Stimulated activated CD4-positive, alpha-beta T cell treated with anti-CD3 and anti-CD28 coated beads, TNF-alpha, amount 100 ng/mL, for 24 hours (primary cell): ENCODE measurements at places on chromosomes 13 and 19.
A peak's percentile ranks its signal among the peaks of the same experiment; 100 is the strongest.

- DNase-seq: no peak
These were observed 6.5 kb downstream of the TMEM255B start for GRCh38 chr13:113765564-113765910.

DNA sequence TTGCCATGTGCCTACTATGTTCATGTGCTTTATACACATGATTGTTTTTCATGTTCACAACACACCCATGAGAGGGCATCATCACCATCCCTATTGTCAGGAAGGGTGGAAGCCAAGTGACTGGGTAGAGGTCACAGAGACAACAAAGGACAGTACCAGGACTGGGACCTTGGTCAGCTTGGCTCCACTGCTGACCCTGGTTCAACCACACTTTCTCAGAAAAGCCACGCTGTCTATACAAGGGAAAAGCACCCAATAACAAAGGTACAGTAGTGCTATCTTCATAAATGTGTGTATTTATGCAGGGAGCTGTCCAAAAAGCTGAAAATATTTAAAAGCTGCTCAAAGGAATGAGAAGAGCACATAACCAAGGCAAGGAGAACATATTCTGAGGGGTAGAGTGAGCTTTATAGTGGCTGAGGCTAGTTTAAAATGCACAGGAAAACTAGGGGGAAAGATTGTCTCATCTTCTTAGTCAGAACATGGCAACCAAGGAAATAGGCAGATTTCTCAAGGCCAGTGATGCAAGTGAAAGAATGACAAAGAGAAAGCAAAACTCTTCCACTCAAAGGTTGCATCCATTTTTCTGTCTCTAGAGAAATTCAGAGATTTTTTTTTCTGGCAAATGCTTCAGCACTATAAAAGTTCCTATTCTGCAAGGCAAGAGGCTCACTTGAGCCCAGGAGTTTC, 415.0 kb downstream of the FOXO1 start:
- no peak for DNase-seq

DNA sequence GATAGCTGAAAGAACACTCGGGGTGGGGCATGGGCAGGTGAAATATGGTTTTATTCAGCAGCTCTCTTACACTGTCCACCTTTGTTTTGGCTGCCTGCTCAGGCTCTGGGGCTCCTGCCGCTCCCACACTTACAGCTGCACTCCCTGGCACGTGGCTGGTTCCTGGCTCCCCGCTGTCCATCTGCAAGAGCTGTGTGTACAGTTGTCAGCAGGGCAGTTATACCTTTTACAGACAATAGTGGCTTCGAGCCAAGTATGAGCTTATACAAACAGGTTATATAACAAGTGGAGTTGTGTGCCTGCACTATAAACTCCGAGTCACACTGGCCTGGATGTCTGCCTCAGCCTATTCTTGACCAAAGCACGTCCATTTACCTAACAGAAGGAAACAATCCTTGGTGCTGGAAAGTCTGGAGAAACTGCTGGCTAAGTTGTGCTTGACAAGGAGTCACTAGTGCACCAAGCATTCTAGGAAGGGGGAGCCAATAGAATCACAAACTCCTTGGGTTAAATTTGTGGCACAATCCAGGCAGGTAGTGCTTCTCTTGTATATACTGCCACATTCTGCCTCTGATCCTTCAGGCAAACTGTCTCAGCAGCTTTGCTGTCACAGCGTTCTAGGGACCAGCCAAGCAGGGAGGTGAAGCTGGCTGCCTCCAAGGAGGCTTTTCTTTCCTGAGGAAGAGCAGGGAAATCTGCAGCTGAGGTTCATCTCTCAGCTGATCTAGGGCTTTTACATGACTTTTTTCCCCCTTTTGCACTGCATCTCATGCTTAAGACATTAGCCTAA, 68.2 kb downstream of the NHLRC3 start:
- no peak for DNase-seq

GRCh38 chr13:40060296-40061007, 405.0 kb downstream of the COG6 start:
- peak; percentile 33 for DNase-seq
